ENCODE measurements at places on chromosomes 4 and X.
A peak's percentile ranks its signal among the peaks of the same experiment; 100 is the strongest.

DNA sequence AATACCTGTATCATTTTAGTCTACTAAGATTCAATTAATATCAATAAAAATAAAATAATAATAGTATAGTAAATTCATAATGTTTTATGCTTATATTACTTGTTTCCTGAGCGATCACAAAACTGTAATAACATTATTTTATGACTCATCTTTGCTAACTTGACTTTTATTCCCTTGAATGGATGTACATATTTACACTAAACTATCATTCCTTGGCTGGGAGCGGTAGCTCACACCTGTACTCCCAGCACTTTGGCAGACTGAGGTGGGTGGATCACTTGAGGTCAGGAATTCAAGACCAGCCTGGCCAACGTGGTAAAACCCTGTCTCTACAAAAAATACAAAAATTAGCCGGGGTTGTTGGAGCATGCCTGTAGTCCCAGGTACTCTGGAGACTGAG, 104.0 kb upstream of the SLC34A2 start:
- no peak overlapping the region for H3K27ac ChIP-seq
- H3K36me3 ChIP-seq = no peaks in the 10 kb centered on the region
- DNase-seq = no peak
- H3K4me3 ChIP-seq = no peak overlapping the region
- H3K4me1 ChIP-seq = no peaks in the 10 kb centered on the region
- peaks cover 3% of the 10 kb centered on the region for H3K27me3 ChIP-seq

DNA sequence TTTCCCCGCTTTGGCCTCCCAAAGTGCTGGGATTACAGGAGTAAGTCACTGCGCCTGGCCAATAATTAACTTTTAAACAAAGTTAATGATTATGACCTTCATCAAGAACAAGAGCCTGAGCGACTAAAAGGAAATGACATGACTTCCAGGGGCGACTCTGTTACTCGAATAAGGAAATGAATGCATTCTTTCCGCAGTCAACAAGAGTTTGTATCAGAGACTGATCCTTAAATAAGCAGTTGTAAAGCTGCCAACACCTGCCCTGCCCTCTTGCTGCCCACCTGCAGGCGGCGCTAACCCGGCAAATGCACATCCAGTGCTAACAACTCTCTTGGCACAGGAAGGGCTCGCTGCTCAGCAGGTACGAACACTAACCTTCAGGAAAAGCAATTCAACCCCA, 27.3 kb downstream of the WDR1 start:
- H3K27ac ChIP-seq = no peak overlapping the region
- DNase-seq = no peak
- H3K36me3 ChIP-seq = peaks cover 80% of the 10 kb centered on the region
- H3K4me3 ChIP-seq = no peak overlapping the region

DNA sequence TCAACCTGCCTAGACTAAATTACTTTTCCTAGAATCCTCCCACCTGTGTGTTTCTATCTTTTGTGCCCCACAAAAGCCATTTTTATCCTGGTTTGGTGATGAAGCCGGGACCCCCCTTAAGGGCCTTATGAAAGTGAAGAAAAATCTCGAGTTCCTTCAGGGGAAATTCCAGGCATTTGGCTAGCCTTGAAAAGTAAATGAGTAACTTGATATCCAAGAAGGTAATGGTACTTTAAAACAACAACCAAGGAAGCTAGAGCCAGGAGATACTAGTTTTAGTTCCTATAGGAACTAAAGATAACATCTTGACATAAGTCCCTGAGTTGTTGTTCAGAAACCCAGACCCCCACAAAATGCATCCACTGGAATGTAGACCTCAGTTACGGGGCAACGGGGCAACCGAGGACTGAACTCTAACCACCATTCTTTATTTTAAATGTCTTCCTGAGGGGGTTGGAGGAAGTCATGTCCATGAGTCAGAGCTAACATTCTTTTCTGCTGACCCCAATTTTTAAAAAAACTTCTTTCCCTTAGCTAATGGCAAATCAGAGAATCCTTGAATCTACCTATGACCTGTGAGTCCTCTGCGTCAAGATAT, 73.9 kb downstream of the VCX3A start:
- H3K27me3 ChIP-seq = no peaks in the 10 kb centered on the region
- no peak overlapping the region for H3K27ac ChIP-seq
- H3K4me1 ChIP-seq = no peaks in the 10 kb centered on the region
- no peak for DNase-seq

GRCh38 chrX:42934020-42934726, 156.2 kb upstream of the PPP1R2C start:
- peak; percentile 79 for DNase-seq
- H3K36me3 ChIP-seq = peaks cover 20% of the 10 kb centered on the region
- peak overlapping the region; percentile 91 for H3K27ac ChIP-seq
- H3K4me3 ChIP-seq = peak overlapping the region; percentile 34
- H3K4me1 ChIP-seq = peaks cover 28% of the 10 kb centered on the region

DNA sequence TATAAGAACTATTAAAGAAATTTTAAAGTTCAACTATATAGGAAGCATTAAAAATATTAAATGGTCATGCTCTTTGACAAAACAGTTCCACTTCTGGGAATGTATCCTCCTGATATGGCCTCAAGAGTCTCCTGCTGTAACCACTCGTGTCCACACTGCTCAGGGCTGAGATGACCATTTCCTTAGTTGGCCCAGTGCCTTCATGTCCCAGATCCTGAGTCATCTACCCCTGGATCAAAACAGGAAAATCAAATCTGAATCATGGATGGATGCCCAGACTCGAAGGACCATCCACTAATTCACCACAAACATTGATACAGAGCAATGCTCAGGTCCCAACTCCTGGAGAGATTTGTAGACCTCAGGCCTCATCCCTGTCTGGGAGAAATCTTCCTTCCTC, 44.7 kb downstream of the GPRASP3 start:
- H3K4me3 ChIP-seq = no peak overlapping the region
- H3K36me3 ChIP-seq = no peaks in the 10 kb centered on the region
- no peak for DNase-seq
- no peaks in the 10 kb centered on the region for H3K27me3 ChIP-seq
- H3K27ac ChIP-seq = no peak overlapping the region
- H3K4me1 ChIP-seq = peaks cover 8% of the 10 kb centered on the region

GRCh38 chrX:75547783-75548182, 24.9 kb upstream of the ZDHHC15 start:
- H3K27ac ChIP-seq = no peak overlapping the region
- no peaks in the 10 kb centered on the region for H3K36me3 ChIP-seq
- H3K4me1 ChIP-seq = no peaks in the 10 kb centered on the region

DNA sequence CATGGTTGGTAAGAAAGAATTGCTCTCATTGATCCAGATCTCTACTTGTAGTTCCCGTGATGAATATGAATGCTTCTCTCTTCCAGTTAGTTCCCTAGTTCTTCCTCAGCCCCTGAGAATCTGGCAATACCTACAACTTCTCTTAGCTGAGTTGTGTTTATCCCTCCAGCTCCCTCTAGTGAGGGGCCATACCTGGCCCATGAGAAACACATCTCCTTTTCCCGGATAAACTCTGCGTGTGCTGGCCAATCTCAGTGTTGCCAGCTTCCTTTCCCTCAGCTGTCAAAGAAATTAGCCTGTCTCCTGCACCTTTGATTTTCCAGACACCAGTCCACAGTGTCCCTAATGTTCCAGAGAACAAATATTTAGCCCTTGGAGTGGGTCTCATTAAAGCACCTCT, 5.7 kb downstream of the CBLL2 start:
- DNase-seq = no peak
- H3K4me1 ChIP-seq = no peaks in the 10 kb centered on the region
- H3K4me3 ChIP-seq = no peak overlapping the region
- H3K27ac ChIP-seq = no peak overlapping the region
- H3K36me3 ChIP-seq = no peaks in the 10 kb centered on the region

GRCh38 chrX:38870361-38870895, 69.2 kb downstream of the MID1IP1 start:
- H3K27ac ChIP-seq = no peak overlapping the region
- H3K4me1 ChIP-seq = no peaks in the 10 kb centered on the region
- DNase-seq = no peak

- no peaks in the 10 kb centered on the region for H3K4me1 ChIP-seq
- no peaks in the 10 kb centered on the region for H3K27me3 ChIP-seq
- H3K4me3 ChIP-seq = no peak overlapping the region
- H3K27ac ChIP-seq = no peak overlapping the region
- DNase-seq = no peak
- no peaks in the 10 kb centered on the region for H3K36me3 ChIP-seq
These were observed 1234.2 kb downstream of the FAM133A start for GRCh38 chrX:94908171-94908570.

DNA sequence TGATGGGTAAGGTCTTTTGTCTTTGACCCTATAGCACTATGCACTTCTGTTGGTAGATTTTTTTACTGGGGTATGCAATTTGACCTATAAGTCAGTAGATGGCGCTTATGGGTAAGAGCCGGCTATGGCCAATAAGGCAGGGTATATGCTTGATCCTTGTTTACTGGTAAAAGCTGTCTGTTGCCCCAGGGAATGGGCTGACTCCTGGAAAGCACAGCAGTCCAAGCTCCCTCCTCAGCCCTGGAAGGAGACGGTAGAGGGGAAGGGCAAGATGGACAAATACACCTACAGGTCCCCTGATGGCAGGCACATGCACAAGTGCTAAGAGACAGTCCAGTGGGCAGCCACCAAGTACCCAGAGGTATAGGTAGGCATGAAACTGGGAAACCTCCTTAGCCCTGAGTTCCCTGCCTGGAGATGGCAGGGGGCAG, 63.7 kb downstream of the ADAMTS3 start:
- H3K36me3 ChIP-seq = no peaks in the 10 kb centered on the region
- no peak for DNase-seq
- no peak overlapping the region for H3K4me3 ChIP-seq
- H3K4me1 ChIP-seq = no peaks in the 10 kb centered on the region
- H3K27me3 ChIP-seq = no peaks in the 10 kb centered on the region

- DNase-seq = no peak
These were observed 33.8 kb downstream of the ALPK1 start for GRCh38 chr4:112330921-112331320.

GRCh38 chrX:106903291-106903824, at the start of gene RIPPLY1:
Gene RIPPLY1 (minus strand): TSS chrX:106903341. CDS start chrX:106903287, 54 bp downstream.
- no peak within 1 kb of the TSS for H3K27ac ChIP-seq
- H3K36me3 ChIP-seq = no peaks in the 10 kb centered on the region
- no peak for DNase-seq
- no peak within 1 kb of the TSS for H3K4me3 ChIP-seq

DNA sequence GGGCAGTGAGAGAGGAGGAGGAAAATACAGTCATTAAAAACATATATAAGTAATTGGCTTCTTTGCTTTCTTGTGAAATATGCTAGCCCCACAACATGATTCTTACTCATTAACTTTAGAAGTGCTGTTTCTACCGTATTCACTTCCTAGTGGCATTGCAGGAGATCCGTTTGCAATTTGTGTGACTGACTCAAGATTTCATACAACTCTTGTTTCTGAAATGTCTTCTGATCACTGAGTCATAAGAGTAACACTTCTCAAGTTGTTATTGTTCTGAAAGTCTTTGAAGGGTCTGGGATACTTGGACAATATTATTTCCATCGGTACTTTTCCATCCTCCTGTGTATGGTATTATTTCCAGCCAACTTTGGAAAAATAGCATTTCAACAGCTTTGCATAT, 310.8 kb downstream of the PACRGL start:
- DNase-seq = no peak
- H3K27ac ChIP-seq = no peak overlapping the region
- H3K36me3 ChIP-seq = no peaks in the 10 kb centered on the region
- H3K4me1 ChIP-seq = no peaks in the 10 kb centered on the region
- no peaks in the 10 kb centered on the region for H3K27me3 ChIP-seq

DNA sequence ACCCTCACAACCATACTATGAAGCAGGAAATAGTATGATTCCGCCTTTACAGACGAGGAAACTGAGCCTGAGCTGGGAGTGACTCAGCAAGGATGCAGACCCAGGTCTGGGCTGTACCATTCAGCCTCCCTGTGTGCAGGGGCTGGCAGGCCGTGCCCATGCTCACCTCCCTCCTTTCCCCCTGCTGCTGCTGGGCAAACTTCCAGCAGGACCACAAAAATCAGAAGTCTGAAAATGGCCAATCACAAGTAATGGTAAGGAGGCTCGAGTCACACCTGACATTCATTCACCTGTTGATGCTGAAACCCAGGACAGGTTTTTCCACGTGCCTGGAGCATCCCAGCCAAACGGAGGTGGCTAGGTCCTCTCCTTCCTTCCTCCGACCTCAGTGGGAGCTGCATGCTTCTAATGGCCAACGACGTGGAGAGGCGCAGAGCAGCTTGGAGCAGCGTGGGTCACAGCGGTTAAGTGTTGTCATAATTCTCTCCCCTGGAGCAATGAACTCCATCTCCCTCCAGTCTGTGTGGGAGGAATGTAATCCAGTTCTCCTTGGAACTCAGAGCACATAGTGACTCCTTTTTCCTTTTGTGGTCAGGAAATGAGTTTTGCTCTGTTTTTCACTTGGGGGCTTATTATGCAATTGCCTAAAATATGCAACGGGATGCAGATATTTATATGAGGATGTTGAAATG, 371.7 kb downstream of the BCOR start:
- peaks cover 15% of the 10 kb centered on the region for H3K27me3 ChIP-seq
- H3K4me3 ChIP-seq = no peak overlapping the region
- H3K36me3 ChIP-seq = no peaks in the 10 kb centered on the region

DNA sequence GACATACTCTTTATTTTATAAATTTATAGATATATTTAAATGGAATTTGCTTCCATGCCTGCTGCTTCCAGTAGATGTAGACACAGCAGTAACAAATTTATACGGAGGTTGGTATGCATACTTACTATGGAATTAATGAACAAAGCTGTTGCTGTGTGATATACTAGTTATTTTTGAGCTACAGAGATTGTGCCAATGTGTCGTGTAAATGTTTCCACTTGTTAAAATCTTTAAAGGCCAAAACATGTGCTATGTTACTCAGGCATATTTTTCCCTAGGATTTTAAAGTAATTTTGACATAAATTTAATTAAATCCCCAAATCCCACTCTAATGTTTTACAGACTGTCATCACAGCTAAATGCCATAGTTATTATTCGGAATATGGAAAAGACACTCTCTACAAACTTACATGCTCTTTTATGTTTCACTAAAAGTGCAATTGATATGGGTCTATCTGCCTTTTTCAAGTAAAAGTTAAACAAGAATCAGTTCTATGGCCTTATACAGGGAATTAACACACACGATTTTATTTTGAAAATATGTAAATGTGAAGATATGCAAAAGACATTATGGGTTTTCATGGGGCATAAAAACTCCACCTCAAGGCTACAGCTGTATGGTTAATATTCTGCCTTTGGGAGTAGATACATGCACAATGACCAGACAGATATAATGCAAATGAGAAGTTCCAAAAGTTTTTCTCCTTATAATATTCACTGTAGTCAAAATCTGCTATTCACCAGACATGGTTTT, 256.8 kb downstream of the FSTL5 start:
- H3K27ac ChIP-seq = no peak overlapping the region
- H3K4me3 ChIP-seq = no peak overlapping the region
- no peaks in the 10 kb centered on the region for H3K27me3 ChIP-seq
- DNase-seq = no peak
- H3K4me1 ChIP-seq = no peaks in the 10 kb centered on the region

DNA sequence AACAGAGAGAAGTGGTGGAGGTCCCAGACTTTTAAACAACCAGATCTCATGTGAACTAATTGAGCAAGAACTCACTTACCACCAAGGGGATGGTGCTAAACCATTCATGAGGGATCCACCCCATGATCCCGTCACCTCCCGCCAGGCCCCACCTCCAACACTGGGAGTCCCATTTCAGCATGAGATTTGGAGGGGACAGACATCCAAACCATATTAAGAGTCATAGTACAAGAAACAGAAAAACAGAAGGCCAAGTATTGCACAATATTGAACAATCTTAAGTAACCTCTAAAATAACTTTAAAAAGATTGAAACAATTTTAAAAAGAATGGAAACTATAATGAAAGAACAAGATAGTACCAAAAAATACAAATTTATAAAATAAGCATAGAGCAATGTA, 110.0 kb downstream of the CBR4 start:
- DNase-seq = no peak
- H3K27ac ChIP-seq = no peak overlapping the region
- no peak overlapping the region for H3K4me3 ChIP-seq
- H3K27me3 ChIP-seq = no peaks in the 10 kb centered on the region
- H3K36me3 ChIP-seq = no peaks in the 10 kb centered on the region
- H3K4me1 ChIP-seq = no peaks in the 10 kb centered on the region

Data from activated CD8-positive, alpha-beta memory T cell treated with anti-CD3 and anti-CD28 coated beads, Interleukin-2, amount 10 ng/mL, durations not matched to agents 7 days and 5 days (primary cell).